GM19239 (cell line): ENCODE measurements at places on chromosomes 7 and 10.

- DNase-seq, result no peak
Measured at GRCh38 chr10:104895981-104896380, 254.9 kb downstream of the SORCS3 start.

DNA sequence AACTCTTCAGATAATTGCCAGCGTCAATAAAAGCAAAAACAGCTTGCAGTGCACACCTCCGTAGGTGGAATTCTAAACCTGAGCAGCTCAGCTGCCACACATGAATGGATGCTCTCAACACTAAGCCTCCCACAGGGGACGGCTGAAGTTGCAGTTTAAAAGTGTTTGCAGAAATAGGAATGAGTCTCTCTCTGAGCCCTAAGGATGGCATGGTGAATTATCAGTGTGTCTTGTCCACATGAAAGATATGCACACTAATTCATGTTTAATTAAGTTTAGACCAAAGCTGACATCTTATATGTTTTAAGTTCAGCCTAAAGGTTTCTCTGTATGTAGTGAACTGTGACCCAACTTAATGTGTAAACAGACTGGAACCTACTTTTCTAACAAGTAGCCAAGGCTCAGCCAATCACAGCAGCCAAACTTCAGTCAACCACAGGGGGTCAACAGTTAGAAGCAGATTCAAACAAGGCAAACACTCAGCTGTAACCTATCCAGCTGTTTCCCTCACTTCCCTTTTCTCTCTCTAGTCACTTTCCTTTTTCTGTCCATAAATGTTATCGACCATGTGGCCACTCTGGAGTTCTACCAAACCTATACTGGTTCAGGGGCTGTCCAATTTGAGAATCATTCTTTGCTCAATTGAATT lies 38.1 kb downstream of the CTTNBP2 start:
- no peak for DNase-seq

- DNase-seq, result no peak
Measured at GRCh38 chr7:134703241-134703594, 56.6 kb downstream of the BPGM start.

DNA sequence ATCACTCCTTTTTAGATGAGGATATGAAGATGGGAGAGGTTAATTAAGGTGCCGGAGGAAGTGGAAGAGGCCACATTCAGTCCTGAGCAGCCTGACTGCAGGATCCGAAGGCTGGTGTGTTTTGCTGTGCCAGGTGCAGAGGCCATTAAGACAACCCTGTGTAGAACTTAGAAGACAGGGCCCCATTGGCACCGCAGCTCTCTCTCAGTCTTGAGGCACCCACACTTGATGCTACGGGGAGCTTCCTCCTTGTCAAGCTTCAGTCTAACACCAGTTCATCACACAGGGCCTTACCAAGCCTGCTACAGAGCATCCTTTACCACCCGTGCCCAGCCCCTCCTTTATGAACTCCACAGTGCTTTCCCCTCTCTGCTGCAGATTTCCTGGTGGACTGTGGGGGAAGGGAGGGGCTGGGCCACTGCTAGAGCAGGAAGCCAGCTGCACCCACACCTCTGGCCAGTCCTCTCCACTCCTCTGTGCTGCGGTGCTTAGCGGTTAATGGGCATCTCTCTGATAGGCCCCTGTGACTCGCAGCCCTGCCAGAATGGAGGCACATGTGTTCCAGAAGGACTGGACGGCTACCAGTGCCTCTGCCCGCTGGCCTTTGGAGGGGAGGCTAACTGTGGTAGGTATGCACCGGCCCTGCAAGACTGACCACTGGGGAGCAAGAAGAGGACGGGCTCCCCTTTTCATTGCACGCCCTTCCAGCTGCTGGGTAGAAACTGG lies 45.5 kb downstream of the VWA2 start:
- no peak for DNase-seq

DNA sequence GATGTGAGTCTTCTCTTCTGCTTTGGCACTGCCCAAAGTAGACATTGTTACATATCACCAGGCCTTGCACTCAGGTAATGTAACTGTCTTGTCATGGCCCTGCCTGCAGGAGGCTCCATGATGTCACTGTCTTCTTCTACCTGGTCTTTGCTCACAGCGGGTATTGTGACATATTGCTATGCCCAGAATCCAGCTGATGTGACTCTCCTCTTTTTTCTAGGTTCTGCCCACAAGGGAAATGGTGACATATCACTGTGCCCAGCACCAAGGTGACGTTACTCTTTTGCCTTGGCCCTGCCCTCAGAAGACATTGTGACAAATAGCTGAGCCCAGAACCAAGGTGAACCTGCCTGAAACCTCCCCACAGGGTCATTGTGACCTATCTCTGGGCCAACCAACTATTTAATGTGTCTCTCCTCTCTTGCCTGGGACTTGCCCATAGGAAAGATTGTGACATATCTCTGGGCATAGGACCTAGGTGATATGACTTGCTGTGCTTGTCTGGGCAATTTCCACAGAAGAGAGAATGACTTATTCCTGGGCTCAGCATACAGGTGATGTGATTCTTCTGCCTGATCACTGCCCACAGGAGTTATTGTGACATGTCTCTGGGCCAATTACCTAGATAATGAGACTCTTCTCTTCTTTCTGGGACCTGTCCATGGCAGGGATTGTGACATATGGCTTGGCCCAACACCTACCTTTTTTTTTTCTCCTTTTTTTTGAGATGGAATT lies 26.5 kb upstream of the ZNF107 start:
- DNase-seq, result no peak

- DNase-seq, result no peak
Measured at GRCh38 chr7:41685684-41686083, 17.2 kb downstream of the INHBA start.
